ENCODE measurements at places on chromosomes 7 and 10.

DNA sequence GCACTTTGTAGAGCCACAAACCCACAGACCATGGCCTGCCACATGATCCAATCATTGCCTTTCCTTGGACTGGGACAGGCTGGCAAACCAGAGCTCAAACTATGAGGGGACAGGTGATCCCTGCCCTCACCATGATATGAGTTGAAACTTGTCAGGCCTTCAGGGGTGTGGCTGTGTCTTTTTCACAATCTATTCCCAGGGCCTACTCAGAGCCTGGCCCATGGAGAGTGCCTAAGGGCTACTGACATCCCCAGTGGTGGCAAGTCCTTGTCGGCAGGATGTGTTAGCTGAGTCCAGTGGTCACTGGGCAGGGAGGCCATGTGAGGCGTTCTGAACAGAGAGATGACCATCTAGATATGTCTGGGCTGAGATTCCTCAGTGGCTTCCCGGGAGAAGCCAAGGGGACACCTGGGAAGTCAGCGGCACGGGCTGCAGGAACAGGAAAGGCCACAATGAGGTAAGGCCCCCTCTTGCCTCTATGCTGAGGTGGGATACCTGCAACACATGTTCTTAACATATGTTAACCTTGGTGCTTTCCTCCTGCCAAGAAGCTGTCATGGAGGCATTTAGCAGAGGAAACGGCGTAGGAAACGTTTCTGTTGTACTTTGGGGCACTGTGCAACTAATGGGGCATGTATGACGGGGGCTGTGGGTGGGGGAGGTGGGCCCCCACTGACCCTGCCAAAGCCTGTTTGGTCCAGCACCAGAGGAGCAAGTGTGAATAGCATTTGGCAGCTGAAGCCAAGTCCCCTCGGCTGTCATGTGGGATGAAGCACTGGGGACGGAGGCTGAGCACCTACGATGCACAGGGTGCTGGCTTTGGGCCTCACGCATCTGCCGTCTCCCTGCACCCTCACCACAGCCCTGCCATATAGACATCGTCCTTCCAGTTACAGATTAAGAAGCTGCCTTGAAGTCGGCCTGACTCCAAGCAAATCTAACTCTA is 384.0 kb downstream of the RPS24 start:
- DNase-seq, result no peak

DNA sequence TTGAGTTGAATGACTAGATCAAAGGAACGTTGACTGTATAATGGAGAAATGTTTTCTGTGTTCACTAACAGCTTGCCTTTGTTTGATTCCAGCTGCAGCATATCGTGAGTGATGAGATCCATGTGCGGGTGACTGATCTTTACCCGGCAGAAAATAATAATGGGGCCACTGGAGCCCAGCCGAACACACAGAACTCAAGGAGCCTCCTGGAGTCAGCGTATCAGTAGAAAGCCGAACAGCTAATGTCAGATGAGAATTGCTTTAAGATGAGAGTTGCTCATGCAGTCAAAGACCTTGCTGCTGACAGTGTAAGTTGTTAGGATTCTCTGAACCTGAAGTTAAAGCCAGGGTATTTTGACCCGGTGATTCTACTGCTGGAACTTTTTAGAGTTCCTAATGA is 34.3 kb upstream of the MTPAP start:
- no peak for DNase-seq

DNA sequence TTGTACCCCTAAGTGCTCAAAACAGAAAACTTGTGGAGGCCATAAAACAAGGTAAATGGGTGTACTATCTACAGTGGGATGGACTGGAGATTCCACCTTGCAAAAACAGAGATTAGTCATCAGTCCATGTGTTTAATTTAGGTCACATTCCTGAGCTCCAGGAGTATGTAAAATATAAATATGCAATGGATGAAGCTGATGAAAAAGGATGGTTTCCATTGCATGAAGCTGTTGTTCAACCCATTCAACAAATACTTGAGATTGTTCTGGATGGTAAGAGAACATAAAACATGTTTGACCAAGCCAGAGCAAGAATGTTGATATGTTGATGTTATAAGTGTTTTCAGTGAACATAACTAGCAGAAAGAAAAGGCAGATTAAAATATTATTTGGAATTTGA is 14.6 kb downstream of the ASB15 start:
- DNase-seq, result no peak

DNA sequence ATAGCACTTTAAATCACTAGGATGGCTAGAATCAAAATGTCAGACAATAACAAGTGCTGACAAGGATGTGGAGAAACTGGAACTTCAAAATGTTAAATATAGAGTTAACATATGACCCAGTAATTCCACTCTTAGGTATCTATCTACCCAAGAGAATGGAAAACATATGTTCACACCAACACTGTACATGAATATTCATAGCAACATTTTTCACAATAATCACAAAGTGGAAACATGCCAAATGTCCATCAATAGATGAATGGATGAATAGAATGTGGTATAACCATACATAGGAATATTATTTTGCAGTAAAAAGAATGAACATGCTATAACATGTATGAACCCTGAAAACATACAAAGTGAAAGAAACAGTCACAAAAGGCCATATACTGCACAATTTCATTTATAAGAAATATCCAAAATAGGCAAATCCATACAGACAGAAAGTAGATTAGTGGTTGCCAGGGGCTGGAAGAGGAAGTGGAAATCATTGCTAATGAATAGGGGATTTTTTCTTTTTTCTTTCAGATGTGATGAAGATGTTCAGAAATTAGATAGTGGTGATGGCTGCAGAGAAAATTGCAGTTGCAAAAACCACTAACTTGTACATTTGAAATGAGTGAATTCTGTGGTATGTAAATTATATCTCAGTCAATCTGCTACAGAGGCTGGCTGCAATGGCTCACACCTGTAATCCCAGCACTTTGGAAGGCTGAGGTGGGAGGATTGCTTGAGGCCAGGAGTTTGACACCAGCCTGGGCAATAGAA is 93.0 kb downstream of the CPVL start:
- DNase-seq, result no peak

DNA sequence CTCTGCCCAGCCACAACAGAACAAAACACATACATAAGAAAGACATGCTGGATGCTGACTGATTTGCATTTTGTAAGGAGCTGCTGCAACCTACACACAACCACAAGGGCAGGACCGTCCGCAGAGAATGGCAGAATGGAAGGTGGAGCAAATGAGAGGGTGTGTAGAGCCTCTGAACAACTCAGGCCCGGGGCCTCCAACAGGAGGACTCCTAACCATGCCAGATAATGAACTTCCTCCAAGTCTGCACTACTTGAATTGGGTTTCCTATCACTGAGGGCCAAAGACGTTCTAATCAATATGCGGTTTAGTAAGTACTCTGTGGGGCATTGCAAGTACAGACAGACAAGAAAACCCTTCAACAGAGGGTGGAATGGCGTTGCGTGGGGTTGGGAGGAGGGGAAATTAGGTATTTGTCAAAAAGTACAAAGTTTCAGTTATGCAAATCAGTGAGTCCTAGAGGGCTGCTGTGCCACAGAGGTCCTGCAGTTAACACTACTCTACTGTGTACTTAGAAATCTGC is 14.6 kb downstream of the VOPP1 start:
- DNase-seq, result no peak

- no peak for DNase-seq
These were observed 299.6 kb downstream of the ADK start for GRCh38 chr10:74450602-74451001.

DNA sequence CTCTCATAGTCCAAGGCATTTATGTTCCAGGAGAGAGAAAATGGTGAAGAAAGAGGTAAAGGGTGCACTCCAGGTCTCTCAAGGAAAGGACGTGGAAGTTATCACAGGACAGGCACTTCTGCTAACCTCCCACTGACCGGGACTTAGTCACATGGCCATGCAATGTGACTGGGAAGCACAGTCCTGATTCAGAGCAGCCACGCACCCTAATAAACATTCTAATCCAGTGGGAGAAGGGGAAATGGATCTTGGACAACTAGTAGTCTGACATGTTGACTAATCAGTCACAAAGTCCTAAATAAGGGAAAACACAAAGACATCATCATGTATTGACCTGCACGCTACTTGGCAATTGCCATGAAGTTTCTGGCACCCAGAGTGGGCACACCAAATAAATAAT is 417.5 kb upstream of the ZMIZ1 start:
- DNase-seq, result no peak

- DNase-seq, result no peak
These were observed 137.3 kb downstream of the SDK1 start for GRCh38 chr7:3438352-3438751.

DNA sequence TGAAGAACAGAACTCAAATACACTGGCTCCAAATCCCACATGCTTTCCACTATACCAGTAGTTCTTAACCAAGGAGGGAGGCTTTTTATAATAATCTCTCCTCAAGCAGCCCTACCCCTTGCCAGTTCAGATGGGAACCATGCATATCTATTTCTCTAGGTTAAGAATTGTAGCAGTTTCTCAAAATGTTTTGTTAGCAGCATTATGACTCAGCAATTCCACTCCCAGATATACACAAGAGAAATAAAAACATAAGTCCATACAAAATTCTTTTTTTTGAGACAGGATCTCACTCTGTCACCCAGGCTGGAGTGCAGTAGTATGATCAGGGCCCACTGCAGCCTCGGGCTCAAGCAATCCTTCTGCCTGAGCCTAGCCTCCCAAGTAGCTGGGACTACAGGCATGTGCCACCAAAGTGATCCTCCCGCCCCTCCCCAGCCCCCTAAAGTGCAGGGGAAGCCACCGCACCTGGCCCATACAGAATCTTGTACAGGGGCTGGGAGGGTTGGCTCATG is 18.1 kb downstream of the YWHAG start:
- no peak for DNase-seq

- no peak for DNase-seq
These were observed 113.2 kb downstream of the MICALL2 start for GRCh38 chr7:1345796-1346755.
